Dermis blood vessel endothelial cell (primary cell): ENCODE measurements at places on chromosomes 4 and X.

DNA sequence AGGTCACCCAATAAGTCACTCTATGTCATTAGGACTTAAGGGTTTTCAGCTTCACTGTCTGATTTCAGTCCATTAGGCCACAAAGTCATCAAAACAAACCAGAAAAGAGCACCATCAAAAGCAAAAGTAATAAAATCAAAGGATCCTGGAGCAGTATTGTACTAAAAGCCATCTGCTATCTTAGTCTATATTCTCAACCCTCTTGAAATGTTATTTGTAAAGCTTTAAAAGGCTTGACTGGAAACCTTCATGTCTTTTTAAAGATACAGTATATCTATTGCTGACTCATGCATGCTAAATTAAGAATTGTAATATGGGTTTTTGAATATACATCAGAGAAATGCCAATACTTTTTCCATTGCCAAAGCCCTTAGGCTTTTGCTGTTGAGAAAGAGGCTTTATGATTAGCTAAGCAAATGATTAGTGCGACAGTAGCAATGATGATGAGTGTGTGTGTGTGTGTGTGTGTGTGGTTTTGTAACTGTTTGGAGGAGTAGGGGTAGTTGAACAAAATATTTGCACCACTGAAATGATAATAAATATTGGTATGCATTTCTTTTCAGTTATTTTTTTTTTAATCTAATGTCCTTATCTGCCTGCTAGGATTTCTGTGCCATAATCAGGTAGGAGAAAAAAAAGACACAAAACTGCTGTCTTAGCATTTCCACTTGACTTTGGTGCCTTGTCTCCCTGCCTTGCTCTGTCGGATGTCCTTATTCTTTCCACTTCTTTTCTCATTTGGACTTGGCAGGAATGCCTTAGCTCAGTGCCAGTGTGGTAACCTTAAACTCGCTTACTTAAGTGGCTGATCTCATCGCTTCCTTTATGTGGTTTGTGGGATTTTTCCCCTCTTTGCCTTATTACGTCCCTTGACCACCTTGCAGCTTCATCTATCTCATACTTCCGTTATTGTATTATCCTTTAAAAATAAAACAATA, 119.7 kb downstream of the PCDH7 start:
- DNase-seq = no peak

DNA sequence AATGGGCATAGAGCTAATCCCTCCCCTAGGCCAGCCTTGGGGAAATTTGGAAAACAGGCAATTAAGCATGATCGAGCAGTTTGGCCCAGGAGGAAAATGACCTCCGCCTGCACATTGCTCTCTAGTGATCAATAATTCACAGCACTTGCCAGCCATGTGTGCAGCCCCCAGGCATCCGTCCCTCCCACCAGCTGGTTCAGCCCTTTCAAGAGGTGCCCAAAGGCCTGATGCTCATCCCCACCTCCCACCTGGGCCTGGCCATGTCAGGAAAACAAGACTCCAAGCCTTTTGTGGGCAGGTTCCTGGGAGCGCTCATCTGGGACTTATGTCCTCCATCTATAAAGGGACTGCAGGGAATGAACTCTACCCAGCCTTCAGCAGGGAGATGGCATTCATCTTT, 17.5 kb upstream of the PPP2R2C start:
- DNase-seq = no peak

DNA sequence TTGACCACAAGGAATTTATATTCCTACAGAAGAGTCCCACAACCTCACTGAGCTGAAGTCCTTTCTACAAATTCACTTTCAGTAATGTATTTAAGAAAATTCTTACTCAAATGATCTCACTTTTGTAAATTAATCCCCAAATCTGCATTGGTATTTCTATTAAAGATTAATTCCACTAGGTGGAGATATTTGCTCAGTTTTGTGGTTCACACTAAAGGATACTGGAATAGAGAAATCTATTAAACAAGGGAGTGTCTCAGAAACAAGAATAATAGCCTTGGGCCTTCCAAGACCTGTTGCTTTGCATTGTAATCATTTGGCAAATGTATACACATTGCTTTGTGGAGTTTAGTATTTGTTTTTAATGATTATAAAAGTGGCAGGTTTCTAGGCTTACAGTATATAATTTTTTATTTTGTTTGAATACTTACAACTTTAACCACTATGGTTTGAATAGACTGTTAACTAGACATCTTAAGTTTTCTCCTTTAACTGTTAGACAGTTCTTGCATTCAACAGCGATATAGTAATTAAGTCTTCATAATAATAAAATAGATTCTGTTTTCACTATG, 25.9 kb downstream of the CFAP299 start:
- DNase-seq = peak; percentile 28

DNA sequence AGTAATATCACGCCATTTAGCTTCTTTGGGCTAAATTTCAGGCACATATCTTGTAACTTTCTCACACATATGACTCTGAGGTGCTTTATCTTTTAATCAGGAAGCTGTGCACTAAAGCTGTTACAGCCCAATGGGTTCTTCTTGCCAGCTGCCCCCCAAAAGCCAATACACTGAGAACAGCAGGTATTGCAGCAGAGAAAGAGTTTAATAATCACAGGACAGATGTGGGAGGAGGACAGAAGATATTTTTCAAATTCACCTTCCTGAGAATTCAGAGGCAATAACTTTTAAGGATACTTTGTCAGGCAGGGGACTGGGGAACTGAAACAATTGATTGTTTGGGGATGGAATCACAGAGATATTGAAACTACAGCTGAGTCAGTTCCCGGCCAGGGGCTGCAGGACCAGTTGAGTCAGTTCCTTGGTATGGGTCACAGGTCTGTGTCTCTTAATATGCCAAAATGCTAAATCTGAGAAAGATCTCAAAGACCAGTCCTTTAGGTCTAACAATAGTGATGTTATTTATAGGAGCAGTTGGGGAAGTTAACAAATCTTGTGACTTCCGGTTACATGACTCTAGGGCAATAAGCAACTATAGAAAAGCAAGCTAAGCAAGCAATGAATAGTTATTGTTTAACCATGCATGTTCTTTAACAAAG, 28.1 kb downstream of the DDIT4L start:
- peak; percentile 60 for DNase-seq

- peak; percentile 64 for DNase-seq
Observed at GRCh38 chrX:3697701-3698279, 15.7 kb downstream of the PRKX start.

DNA sequence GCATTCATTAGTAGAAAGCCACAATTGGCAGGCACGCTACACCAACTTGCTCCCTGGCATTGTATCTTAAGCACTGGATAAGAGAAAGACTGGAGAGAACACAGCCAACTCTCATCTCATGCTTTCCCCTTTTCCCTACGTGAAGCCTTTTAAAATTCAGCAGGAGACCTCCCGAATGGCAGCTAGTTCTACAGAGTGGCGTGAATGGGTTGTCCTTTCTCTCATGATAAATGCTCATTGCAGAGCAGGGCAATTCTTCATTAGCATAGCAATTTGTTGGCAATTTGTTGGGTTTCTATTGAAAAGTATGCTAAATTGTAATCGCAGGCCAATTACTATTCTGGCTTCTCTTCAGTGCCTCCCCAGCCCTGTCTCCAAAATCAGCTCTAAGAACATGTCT, 48.0 kb downstream of the SEPTIN11 start:
- DNase-seq = no peak

DNA sequence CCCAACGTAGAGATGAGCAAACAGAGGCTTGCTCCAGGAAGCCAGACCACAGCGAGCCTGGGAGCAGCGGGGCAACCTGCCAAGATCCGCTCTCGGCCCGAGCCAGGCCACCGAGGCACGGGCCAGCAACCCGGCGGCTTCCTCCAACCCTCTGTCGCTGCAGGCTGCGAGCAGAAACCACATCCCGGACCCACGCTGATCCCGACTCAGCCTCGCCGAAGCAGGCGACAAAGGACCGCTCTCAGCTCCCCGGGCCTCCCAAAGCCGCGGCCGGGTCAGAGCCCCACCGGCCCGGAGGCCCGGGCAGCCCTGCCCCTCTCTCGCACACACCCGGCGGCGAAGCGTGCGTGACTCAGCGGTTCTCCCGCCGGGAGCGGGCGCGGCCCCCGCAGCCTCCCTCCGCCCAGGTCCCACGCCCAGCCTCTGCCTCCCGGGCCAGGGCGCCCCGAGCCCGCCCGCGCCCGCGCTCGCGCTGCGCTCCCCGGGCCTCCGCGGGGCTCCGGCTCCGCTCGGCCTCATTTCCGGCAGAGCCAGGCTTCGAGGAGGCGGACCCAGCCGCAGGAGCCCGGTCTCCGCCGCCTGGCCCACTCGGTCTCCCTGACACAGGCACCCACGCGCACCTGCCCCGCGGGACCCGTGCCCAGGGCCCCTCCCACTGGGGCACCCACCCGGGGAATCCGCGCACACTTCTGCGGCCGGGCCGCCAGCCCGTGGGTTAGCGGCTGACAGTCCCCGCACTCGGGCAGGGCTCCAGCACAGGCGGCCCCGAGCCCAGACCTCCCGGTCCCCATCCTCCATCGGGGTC, 1.7 kb downstream of the PPP2R2C start:
- peak; percentile 29 for DNase-seq

DNA sequence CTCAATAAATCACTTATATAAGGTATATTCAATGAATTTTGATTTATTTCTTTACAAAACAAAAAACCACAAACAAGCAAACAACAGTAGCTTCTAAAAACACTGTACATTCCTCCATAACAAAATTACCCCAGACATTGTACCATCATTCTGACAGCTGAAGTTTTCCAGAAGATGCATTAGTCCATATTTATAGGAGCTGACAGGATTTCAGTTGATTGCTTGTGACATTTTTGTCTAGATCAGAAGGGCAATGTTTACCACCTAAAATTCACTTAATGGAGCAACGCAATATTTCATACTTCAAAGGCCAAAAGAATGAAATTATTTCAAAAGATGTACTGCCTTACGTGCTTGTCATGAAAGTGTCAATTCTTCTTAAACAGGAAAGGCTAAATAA, 167.0 kb downstream of the ATP10D start:
- DNase-seq = no peak

DNA sequence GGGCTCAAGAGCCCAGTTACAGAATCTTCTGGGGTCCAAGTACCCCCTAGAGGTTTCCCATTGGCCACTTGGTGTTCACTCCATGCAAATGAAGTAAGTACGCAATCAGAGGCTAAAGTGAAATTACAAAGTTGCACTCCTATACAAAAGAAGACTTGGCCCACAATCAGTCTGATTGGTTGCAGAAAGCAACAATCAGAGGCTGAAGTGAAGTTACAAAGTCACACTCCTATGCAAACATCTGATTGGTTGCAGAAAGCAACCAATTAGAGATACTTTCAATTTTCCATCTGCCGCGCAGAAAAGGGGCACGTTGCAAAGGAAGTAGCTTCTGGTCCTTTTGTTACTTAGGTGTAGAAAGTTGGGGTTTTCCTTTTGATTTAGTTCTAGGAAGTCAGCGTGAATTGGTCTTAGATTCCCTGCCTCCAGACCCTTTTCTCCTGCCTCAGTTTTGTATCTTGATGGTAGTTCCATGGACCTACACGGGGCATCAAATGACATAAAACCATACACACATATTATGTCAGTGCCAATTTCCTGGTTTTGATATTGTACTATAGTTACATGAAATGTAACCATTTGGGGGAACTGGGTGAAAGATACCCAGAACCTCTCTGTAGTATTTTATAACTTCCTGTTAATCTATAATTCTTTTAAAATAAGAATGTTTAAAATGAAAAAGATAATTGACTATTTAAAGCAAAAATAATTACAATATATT, 12.4 kb upstream of the PIN4 start:
- peak; percentile 46 for DNase-seq

DNA sequence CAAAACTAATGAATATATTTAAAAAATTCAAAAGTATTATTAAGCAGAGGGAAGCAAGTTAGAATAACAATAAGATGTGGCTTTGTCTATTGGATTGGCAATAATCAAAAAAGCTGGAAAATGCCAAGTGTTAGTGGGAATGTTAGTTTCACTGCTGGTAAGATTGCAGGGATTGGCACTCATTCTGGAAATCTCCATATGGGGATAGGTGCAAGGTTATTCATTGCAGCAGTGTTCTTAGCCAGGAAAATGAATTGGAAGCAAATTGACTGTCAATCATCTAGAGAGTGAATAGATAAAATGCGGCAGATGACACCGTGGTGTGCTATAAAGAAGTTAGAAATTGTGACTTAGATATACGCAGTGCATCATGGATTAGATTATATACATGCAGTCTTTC, 1615.5 kb upstream of the PCDH7 start:
- no peak for DNase-seq

DNA sequence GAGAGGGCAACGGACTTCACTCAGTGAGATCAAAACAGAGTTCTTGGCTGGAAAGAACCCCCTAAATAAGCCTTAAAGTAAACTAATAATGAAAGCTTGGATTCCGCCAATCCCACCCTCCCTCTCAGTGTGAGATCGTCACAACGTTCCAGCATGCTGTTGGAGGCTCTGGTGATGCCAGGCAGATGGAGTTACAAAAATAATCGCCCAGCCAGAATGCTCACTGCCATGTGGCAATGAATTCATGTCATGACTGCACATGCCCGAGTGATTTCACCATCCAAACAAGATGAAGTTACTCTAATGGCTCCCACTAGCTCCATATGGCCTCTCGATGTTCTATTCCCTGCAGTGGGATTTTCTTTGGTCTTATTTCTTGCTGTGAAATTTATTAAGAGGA, 248.0 kb downstream of the SPATA18 start:
- no peak for DNase-seq

DNA sequence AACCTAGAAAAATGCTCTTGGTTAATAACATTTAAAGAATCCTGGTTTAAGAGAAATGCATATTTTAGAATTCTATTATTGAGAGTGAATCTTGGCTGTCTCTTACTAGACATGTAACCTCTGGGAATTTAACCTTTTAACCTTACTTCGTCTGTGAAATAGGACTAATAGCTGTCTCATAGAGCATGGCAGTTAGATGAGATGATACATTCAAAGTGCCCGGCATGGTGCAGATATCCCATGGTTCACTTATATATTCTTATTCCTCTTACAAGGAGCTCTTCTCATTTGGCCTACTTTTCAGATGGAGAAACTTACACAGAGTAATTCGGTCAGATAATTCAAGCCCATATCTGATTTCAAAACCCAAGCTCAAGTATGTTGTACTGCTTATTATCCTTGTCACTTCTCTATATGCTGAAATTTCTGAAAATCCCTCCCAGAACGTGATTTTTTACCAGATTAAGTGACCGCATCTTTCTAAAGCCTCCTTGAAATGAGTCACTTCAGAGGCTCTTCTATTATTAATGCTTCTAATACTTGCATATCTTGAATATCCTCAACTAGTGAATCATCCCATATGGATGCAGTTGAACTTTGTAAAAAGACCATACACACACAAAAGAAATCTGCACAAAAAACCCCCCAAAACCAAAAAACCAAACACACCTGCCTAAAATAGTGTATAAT, 4.9 kb downstream of the CDKN2AIP start:
- no peak for DNase-seq

- DNase-seq = no peak
Observed at GRCh38 chr4:76309939-76310550, 3.5 kb downstream of the STBD1 start.
